ENCODE measurements at places on chromosomes 16 and 17. TPM values are rescaled to one million over a fixed set of nuclear protein-coding genes. Genes with fewer than 3 reads are reported as not detected.

NXPH3 gene
- total RNA-seq, result 3.4 TPM

NRN1L gene
- total RNA-seq, result not detected

GSG1L gene
- 1.9 TPM for total RNA-seq

DNA sequence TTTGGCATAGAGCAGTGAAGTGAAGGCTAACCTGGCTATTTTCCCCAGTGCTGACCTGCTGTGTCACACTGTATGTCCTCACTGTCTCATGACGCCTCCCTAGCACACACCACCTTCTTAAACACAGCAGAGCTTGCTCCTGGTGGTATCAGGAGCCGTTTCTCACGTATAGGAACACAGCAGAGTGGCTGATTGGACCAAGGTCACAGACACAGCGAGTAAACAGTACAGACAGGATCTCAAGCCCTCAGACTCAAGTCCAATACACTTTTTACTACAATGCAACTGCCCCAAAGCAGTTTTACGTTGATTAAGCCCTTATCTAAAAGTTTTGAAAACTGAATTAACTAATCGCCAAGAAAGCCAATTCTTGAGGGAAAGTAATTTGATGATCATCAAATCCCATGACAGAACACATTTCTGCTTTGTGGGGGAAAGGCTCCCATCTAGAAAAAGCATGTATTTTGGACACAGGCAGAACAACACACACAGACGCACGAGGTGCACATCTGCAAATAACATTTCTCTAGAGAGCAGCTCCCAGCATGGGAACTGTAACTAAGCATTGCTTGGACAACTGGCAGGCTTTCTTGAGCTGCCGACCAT lies 15.2 kb downstream of the ARHGAP17 start:
- DNase-seq, result no peak

DNA sequence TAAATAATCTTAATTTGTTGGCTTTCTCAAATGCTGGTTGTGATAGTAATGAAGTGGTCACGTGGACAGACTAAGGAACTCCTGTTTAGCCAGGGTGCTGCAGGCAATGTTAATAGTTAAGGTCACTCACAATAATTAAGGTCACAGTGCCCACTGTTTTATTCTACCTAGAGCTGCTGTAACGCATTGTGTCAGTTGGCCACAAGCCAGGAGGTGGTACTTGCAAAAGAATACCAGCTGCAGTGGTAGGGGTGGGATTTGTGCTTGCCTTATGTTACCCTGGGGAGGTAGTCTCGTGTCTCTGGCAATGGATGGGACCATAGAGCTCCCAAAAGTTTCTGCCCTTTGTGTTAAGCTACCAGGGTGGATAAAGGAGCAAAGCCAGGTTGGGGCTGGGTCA lies 969.1 kb upstream of the CDH8 start:
- no peak for DNase-seq

GRCh38 chr17:76667786-76668453 lies 24.4 kb upstream of the ST6GALNAC1 start:
- no peak for DNase-seq

- DNase-seq, result no peak
Observed at GRCh38 chr17:33464669-33465280, 171.7 kb upstream of the ASIC2 start.

DNA sequence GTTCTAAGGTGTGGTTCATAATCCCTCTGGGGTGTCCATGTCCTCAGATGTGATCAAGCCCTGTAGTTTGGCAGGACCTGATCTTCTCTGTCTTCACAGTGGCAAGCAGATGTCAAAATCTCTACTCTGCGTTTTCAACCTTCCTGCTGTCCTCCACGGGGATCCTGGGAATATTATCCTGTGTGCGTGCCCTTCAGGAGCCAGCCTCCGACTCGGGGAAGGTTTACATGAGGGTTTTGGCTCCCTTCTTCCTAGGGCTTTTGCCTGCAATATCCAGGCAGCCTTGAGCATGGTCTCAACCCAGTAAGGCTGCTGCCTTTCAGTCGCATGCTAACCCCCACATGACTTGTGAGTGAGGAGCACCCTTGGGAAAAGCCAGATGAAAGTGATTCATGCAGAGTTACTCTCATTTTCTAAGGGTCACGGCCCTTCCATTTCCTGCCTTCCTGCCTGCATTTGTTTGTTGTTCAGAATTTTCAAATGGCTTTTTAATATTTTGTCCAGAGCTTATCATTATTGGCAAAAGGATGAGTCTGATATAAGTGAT lies 202.2 kb upstream of the CHMP6 start:
- DNase-seq, result no peak
